Stimulated activated CD4-positive, alpha-beta T cell treated with anti-CD3 and anti-CD28 coated beads, Interleukin-4, amount 100 ng/mL, for 48 hours (primary cell): ENCODE measurements at places on chromosomes 5 and 9.

- DNase-seq: no peak
Observed at GRCh38 chr9:72540348-72540873, 19.0 kb downstream of the TMC1 start.

GRCh38 chr5:72407541-72407940 lies 87.4 kb downstream of the PTCD2 start:
- no peak for DNase-seq

GRCh38 chr9:12737871-12738270 lies 36.9 kb upstream of the LURAP1L start:
- no peak for DNase-seq

DNA sequence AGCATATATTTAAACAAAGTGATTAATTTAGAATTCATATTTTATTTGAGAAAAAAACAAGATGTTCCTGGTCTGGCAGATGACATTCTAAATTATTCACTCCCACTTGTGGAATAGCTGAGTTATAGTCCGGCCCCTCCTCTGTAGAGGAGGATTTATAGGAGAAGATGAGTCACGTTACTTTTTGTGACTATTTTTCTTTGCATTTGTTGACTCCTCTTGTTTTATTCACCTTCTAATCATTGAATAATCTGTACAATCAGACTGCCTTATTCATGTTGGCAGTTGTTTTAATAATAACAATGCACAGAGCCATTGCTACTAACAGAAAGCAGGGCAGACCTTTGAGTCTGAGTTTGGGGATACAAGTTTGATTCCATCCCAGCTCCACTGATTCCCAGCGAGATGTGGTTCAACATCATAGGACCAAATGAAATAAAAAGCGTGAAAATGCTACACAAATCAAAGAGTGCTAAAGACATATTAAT lies 23.2 kb downstream of the DOCK8 start:
- no peak for DNase-seq

- DNase-seq: no peak
Observed at GRCh38 chr9:130209422-130209821, 37.2 kb downstream of the NCS1 start.

GRCh38 chr9:3534614-3535404 lies 9.0 kb upstream of the RFX3 start:
- DNase-seq: no peak

DNA sequence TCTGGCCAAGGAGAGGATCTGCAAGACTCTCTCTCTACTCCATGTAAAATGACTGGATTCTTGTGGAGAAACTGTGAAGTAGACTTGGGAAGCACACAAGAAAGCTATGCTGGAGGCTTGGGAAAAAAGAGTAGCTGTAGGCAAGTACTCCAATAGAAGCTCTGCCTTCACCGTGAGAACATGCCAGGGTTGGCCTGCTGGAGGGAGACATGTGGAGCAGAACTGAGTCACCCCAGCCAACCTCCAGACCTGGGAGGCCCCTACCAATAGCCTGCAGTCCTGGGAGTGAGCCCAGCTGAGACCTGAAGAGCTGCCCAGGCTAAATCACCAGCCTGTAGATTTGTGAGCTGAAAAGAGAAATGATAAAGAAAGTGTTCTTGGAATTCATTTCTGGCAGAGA lies 66.6 kb downstream of the DEPDC1B start:
- DNase-seq: no peak

DNA sequence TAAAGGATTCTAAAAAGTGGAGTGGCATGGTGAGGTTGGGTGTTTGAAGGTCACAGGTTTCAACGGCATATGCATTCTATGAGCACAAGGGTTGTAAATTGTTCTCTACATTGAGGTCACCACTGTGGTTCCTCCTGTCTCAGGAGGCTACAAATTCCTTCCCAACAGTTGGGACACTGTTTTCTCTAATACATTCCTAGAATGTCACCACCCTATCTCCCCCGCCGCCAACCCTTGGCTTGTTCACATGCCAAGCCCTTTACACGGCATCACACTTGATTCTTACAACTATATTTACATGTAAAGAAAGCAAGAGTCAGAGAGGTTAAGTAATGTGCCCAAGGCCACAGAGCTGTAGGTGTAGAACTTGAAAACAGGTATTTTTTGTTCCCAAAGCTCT lies 315.1 kb downstream of the RAB3C start:
- no peak for DNase-seq

DNA sequence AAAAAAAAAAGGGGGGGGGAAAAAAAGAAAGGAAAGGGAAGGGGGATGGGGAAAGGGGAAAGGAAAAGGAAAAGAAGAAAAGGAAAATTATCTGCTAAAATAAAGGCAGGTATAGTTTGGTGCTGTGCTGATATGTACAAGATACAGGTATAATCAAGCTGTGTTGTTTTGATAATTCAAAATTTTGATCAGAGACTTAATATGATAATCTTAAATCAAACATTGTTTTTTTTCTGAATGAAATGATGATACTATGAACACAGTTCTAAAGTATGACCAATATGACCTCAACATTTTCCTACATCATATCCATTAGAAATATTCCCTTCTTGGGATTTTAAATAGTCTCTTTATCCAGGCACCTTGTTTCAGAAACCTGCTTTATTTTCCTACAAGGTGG lies 115.6 kb upstream of the TRPM3 start:
- DNase-seq: no peak

DNA sequence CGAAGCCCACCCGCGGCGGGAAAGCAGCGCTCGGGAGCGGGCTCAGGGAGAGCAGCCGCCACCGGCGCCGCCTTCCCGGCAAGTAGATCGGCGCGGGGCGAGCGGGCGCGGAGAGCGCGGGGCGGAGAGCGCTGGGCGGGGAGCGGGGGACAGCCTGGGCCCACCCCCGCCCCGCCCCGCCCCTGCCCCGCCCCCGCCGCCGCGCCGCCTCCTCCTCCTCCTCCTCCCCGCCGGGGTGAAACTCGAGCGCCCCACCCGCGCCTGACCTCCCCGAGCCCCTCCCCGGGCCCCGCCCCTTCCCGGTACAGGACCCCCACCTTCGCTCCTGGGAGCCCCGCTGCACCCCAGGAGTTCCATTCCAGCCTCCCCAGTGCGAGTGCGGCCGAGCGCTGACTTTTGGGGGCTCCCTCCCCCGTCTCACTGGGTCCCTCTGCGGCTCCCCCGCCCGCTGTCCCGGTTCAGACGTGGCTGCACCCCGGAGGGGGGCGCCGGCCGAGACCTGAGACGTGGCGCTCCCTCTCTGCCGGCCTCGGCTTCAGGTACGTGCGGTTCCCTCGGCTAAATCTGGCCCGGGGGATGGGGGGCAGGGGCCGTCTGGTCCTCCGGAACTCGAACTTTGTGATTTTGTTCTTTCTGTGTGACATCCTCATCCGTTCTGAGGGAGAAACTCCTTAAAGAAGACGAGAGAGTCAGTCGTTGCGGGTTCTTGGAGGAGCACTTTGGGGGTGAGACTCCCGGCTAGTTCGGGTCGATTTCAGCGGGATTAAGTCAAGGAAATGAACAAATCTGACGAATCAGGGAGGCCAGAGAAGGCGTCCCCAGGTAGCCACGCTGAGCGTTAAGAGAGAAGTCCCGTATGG lies at the start of gene SEMA5A:
Gene SEMA5A, minus strand, starts transcription at position 84 of the 860 bp plus-strand sequence. CDS start 166,129 bp downstream, outside the sequence.
- no peak for DNase-seq

DNA sequence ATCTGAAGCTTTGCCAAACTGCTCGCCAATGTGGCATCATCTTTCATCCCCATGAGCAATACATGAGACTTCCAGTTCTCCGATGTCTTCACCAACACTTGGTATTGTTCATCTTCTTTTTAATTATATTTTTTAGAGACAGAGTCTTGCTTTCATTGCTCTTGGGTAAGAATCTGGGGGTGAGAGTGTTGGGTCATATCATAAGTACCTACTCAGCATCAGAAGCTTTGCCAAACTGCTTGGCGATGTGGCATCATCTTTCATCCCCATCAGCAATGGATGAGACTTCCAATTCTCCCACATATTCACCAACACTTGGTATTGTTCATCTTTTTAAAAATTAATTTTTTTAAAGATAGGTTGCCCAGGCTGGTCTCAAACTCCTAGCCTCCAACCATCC lies 30.9 kb upstream of the ZDHHC11B start:
- DNase-seq: no peak

GRCh38 chr5:72692651-72693442 lies 123.6 kb upstream of the TNPO1 start:
- no peak for DNase-seq

GRCh38 chr5:135735831-135736230 lies 98.6 kb upstream of the SLC25A48 start:
- DNase-seq: no peak

DNA sequence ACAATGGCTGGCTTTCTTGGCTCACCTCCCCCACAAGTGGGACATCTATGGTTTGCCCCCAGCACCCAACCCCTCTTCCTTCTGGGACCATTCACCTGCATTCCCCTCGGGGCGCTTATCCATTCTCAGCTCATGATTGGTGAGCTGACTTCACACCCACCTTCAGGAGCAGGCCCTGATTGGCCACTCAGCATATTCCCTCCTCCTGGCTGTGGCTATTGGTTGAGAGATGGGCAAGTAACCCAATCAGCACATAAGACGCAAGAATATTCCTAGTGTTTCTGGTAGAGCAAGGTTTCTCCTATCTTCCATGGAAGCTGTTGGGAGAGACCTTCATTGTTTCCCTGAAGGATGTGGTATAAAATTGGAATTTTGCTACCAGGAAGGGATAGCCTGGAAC lies 22.7 kb upstream of the UNC5A start:
- DNase-seq: no peak
